ENCODE measurements at places on chromosomes 7 and 10.

- no peak for DNase-seq
Measured at GRCh38 chr10:118139321-118139720, 92.6 kb upstream of the RAB11FIP2 start.

- DNase-seq = no peak
Measured at GRCh38 chr10:70993051-70993450, 104.7 kb upstream of the PCBD1 start.

- no peak for DNase-seq
Measured at GRCh38 chr7:44309271-44310091, 15.9 kb downstream of the CAMK2B start.

GRCh38 chr10:3619241-3619640 is 165.8 kb downstream of the KLF6 start:
- DNase-seq = no peak

- DNase-seq = no peak
Measured at GRCh38 chr7:48045195-48045765, 9.9 kb downstream of the C7orf57 start.
